Spleen (tissue), 13 donors: ENCODE measurements at places on chromosomes 12 and 14. TPM values are rescaled to one million over a fixed set of nuclear protein-coding genes. Genes with fewer than 3 reads are reported as not detected.

Gene SLCO1B3
- total RNA-seq, result not detected

Gene ZCRB1
- 30.6 TPM for total RNA-seq

Gene OTOGL
- 0.55 TPM for total RNA-seq

Gene P2RX2
- total RNA-seq, result 2.2 TPM

GRCh38 chr12:41701943-41702601 lies 442.6 kb downstream of the GXYLT1 start:
- no peak for DNase-seq

- DNase-seq, result no peak
Measured at GRCh38 chr12:90757957-90758356, 197.0 kb downstream of the CCER1 start.

DNA sequence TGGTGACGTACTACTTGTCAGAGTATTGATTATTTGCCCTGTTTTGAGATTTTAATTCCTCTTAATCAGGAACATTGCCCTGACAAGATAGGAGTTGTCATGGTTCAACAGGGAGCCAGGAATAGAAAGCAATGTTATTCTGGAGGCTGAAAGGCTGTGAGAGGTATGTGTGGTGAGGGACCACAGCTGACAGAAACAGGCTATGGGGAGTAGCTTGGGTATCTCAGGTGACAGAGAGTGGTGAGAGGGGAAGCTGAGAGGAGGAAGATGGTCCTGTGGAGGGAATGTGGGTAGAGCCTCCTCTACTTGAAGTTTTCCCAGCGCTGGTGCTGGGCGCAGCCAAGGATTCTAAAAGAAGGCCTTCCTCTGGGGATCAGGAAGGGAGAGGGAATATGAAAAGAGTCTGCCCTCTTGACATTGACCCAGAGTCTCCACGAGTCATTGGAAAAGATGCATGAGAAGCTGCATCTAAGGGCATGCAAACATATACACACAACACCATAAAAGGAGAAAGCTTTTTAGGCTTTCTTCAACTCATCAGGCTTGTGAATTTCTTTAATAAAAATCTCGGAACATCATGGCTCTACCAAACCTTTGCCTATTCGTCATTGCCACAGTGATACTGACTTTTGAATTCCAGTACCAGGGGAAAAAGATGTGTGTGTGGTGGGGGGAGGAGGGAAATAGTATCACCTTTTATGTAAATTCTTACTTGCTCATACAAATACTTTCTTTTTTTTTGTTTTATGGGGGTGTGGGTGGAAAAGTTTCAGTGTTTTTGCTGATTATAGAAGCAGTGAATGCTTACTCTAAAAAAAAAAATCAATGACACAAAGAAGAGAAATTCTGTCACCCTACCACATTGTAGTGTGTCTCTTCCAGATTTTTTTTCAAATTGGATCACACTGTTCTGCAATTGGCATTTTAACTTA lies 39.9 kb upstream of the DHRS7 start:
- DNase-seq, result no peak

- DNase-seq, result peak; percentile 63
Measured at GRCh38 chr14:104117341-104118005, 20.9 kb upstream of the KIF26A start.
